Foreskin keratinocyte (primary cell): ENCODE measurements at places on chromosomes 3 and 15. TPM values are rescaled to one million over a fixed set of nuclear protein-coding genes. Genes with fewer than 3 reads are reported as not detected.

DNA sequence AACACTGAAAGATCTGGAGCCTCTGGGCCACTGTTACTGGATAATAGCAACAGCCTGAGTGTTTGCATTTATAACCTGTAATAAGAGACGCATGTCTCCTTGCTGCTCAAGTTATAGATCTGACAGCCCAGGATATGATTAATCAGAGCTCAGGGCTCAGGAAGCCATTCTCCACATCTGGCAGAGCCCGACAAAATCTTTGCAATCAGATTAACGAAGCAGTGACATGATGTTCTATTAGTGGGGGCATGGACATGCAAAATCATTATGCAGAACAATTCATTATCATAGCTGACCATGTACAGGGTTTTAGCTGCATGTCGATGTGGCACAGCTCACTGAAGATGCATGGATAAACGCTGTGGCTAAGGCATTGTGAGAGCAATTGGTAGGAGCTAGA lies 730.3 kb downstream of the ZNF385D start:
- no peak for DNase-seq

GRCh38 chr3:184538666-184539431 lies 22.7 kb upstream of the EPHB3 start:
- DNase-seq, result no peak

CLDN18 gene
- not detected in 2 replicates for total RNA-seq

GRCh38 chr3:156659260-156659659 lies 15.1 kb upstream of the TIPARP start:
- DNase-seq, result no peak
